Motor neuron (in vitro differentiated cells): ENCODE measurements at places on chromosomes 2 and 18. TPM values are rescaled to one million over a fixed set of nuclear protein-coding genes. Genes with fewer than 3 reads are reported as not detected.

The LINC00305 gene
- not detected in 2 replicates for total RNA-seq

The AQP12B gene
- 0.05 and 0.31 TPM in 2 replicates for total RNA-seq

The CFAP221 gene
- total RNA-seq: 2.2 TPM in 1 of 2 replicates, not detected in the other

The UGT1A3 gene
- 0.42 TPM in 1 of 2 replicates, not detected in the other for total RNA-seq

The EFHD1 gene
- 2.7 and 3.7 TPM in 2 replicates for total RNA-seq

The PROKR1 gene
- 0.76 and 1.1 TPM in 2 replicates for total RNA-seq

The BCL11A gene
- total RNA-seq: 131 TPM in 2 replicates

The REG1B gene
- not detected in 2 replicates for total RNA-seq
